Osteocyte (in vitro differentiated cells): ENCODE measurements at places on chromosomes 6 and 20. TPM values are rescaled to one million over a fixed set of nuclear protein-coding genes. Genes with fewer than 3 reads are reported as not detected.

MYCT1 gene
- not detected in 2 replicates for total RNA-seq

BCAS1 gene
- not detected in 2 replicates for total RNA-seq

LPA gene
- not detected in 2 replicates for total RNA-seq

- DNase-seq: no peak
These were observed 2.0 kb downstream of the MAN1A1 start for GRCh38 chr6:119347466-119348095.

DNA sequence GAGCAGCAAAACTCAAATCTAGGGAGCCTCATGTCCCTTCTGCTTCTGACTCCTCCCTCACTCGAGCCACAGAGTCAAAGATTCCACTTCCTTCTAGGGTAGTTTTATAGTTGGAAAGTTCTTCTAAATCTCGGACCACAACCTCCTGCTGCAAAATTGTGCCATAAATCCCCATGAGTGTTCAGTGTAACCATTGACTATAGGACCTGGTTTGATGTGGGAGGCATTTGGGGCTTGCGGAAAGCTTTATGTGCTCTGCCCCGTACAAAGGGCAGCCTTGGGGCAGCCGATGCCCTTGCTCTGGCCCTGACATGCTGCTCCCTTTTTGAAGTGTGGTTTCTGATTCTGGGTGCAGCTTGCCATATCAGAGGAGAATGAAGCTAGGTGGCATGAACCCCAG is 43.6 kb upstream of the IER3 start:
- no peak for DNase-seq

DNA sequence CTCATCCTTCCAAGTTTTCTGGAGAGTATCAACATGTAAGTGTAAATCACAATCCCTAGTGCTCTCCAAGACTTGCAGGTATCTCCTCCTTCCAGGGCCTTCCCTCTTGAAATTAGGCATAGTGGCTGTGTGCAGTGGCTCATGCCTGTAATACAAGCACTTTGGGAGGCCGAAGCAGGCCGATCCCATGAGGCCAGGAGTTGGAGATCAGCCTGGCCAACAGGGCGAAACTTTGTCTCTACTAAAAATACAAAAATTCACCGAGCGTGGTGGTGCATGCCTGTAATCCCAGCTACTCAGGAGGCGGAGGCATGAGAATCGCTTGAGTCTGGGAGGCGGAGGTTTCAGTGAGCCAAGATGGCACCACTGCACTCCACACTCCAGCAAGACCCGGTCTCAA is 9.4 kb upstream of the ANGPT4 start:
- no peak for DNase-seq

- no peak for DNase-seq
These were observed 605 bp upstream of the PPP1R16B start for GRCh38 chr20:38804682-38805501.

GRCh38 chr6:85431271-85431670 is 18.6 kb upstream of the NT5E start:
- no peak for DNase-seq

DNA sequence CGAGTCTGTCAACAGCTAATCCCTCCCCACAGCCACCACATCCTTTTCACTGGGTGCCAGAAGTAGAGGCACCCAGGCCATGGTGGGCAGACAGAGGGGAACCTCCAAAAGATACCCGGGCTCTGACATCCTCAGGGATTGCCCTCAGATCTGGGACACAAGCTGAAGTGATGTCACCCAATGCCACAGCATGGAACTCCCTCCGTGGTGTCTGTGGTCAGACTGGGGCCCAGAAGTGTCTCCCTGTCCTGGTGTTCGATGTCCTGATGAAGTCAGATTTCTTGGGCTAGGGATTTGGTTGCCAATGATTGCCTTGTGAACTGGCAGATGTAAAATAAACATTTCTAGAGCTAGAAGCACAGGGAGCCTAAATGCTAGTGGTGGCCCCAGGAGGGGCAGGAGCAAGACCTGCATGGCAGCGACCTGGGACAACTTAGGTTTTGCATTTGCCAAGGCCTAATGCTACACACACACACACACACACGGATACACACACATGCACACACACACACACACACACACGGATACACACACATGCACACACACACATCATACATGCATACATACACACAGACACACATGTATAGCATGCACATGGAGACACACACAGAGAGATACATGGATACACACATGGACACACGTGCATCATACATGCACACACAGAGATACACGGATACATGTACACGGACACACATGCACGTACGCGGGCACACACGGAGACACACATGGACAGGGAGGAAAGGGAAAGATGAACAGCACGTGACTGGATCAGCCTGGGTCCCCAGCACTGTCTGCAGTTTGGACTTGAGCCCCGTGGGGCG is 221.0 kb downstream of the NFATC2 start:
- no peak for DNase-seq

GRCh38 chr20:62381202-62381797 is 5.6 kb upstream of the RPS21 start:
- DNase-seq: no peak

DNA sequence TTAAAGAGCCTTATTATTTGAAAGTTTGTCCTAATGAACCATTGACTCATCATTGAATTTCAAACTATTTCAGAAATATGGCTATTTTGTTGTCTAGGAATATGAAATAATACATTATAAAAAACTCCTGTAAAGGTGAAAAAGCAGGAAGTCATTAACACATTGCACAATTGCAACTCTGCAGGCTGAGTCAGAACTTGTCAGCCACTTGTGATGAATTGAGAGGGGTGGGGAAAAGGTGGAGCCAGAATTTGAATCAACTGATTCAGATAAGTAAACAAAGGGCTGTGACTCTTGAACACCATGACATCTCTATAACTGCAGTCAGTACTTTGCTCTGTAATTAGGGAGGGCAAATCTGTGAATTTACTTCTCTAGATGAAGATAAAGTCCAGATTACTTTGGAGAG is 6.0 kb downstream of the C6orf141 start:
- no peak for DNase-seq

DNA sequence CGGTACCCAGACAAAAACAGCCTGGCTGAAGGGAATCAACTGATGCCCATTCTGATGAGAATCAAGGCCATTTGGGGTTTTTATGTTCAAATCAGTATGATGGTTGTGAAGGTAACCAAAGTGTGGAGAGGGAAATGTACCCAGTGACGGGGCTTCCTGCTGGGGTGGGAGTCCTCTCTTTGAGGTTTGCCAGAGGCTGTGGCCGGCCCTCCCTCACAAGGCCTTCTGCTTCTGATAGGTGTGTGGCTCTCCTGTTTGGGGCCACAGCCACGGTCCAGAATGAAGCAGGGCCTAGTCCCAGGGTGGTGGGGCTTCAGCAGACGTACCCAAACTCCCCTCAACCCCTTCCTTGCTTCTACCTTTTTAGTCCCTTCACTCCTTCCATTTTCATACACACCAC is 86.7 kb upstream of the NAA20 start:
- DNase-seq: no peak
